ENCODE measurements at places on chromosomes 3 and 15.

DNA sequence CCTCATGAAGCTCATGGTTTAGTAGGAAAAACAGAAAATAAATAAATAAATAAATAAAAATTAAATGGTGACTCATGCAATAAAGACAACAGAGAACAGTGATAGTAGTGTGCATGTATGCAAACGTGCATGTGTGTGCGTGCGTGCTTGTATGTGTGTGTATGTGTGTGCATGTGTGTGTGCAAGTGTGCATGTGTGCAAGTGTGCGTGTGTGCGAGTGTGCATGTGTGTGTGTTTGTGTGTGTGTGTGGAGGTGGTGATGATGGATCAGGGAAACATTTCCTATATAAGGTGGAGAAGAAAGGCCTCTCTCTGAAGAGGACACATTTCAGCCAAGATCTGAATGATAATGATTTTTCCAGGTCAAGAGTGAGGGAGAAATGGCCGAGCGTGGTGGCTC is 47.2 kb downstream of the CACNA2D3 start:
- DNase-seq: no peak

GRCh38 chr3:82796765-82797164 is 1035.3 kb upstream of the GBE1 start:
- no peak for DNase-seq

DNA sequence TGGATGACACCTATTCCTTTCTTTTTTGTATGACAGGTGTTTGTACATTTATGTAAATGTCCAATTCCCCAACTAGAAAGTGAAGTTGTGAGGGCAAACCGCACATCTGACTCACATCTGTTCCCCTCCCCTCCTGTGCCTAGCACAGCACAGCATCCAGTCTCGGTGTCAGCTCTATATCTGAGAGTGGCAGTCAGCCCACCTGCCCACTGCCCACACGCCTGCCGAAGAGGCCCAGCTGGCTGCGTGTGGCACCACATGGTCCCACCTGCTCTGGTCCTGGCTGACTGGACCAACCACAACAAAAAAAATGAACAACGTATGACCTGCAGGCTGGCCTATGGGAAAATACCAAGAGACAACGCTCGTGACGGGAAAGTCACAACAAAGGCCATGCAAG is 62.8 kb downstream of the XXYLT1 start:
- DNase-seq: no peak

DNA sequence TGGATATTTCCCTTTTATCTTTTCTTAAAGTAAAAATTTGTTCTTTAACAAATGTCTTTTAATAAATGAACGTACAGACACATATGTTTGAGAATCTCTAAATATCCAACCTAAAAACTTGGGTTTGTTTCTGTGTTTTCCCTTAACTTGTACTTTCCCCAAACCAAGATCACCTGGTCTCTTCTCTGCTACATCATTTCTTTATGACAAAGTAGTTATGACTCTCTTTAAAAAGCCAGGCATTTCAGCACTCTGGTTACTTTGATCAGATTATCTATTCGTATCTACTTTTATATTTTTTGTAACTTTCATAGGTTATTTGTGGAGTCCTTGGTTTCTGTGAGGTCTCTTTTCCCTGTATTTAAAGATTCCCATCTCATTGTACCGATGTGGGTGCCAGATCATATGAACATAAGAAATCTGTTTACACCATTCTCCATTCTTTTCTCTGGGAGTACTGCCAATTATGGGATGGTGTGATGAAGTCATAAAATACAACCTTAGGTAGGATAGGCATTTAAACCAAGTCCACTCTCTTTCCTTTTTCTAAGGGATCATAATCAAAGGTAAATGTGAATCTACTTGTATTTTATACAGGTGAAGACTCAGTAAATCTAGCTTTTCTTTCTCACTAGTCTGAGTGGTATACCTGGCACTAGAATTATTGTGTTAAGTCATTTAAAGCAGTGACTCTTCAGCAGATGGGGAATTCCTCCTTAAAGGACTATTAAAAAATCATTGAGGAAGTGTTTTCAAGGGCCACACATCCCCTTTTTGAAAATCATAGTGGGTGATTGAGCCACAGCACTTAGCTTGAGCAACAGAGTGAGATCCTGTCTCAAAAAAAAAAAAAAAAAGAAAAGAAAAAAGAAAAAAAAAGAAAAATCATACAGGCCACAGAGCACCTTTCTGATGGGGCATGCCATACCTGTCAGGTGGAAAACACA is 12.4 kb upstream of the NFKBIZ start:
- no peak for DNase-seq

DNA sequence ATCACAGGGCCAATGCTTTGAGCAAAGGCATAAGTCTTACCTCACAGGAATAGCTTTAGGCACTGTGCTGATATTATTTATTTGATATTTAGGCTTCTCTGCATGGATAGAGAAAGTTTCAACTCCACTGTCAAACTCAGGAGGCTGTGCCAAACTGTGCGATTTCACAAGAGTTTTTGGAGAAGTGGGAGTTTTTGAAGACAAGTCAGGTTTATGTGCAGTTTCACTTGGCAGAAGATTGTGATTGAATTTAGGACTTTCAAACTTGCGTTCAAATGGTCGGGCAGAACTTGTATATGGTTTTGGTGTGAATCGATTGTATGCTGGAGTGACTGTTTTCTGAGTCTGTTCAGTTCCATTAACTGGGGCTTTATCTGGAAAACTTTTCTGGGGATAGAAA is 113.7 kb downstream of the TJP1 start:
- DNase-seq: no peak

GRCh38 chr3:140363801-140364200 is 314.1 kb upstream of the TRIM42 start:
- no peak for DNase-seq

DNA sequence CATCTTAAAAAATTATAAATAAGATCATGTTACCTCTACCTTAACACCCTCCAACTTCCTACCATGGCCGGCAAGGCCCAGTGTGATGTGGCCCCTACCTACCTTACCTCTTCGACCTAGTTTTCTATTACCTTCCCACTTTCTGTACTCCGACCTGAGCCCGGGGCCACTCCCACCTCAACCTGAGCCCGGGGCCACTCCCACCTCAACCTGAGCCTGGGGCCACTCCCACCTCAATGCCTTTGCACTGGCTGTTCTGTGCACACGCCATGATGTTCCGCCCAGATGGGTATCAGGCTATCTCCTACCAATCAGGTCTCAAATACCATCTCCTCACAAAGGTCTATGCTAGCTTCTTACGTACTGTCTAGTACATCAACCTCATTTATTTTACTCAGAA is 66.8 kb upstream of the XXYLT1 start:
- DNase-seq: no peak

DNA sequence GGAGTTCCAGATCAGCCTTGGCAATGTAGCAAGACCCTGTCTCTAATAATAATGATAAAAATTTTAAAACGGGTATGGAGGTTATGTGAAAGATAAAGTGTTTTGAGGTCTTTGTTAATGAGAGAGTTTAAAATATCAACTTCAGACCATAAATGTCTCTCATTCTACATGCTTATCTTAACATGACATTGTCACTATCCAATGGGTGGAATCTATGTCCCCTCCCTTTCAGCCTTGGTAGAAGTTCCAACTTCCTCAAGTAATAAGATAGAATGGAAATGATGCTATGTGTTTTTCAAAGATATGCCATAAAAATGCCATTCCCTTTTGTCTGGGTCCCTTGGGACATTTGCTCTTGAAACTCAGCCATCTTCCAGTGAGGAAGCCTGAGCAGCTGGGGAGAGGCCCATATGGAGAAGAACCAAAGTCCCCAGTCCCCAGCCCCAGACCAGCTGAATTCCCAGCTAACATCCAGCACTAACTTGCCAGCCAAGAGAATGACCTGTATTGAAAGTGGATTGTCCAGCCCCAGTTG is 17.0 kb downstream of the RPSA start:
- no peak for DNase-seq

DNA sequence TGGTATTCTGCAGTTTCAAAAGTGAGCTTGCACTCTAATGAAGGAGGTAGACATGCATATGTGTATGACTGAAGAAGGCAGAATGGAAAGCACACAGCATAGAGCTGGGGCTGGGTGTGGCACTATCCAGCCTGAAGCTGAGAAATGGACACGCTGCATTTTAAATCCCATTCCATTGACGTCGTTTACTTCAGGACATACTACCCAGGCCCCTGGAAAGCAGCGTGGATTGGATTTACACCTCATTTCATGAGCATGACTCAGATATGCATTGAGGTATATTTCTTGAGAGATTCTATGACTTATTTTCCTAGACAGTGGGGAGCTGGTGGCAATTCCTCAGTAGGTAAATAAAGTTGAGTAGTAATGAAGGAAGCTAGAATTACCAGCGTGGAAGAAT is 101.4 kb downstream of the ABI3BP start:
- no peak for DNase-seq

- DNase-seq: no peak
These were observed 18.8 kb downstream of the PLXNB1 start for GRCh38 chr3:48411041-48411588.

DNA sequence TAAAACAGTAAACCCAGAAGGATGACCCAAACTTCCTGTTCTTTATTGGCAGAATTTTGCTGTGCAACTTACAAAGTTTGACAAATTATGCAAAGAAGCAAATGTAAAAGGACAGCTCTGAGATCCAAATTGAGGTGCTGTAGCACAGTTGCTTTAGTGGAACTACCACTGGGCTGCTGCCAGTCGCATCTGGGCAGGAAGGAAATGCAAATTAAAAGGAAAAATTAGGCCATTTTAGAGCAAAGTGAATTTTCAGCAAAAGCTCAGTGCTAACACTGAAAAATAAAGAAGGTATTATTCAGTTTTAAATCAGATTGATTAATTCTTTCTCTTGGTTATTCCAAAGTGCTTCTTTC is 104.5 kb downstream of the ZMAT3 start:
- DNase-seq: no peak

DNA sequence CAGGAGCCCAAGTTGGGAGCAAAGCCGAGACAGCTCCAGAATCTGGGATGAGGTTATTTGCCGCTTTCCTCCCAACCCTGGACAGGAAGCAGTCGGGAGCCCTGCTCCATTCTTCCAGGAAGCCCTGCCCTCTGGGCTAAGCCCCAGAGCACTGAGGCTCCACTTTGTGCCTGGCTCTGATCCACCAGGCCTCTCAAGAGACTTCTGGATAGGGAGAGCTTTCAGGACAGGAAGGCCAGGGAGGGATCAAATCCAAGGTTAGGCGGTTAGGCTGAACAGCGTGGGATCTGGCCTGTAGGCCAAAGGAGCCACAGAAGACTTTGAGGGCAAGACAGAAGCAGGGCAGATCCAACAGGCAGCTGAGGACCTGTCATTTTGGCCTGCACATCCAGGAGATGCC is 835 bp downstream of the STOML1 start:
- no peak for DNase-seq

DNA sequence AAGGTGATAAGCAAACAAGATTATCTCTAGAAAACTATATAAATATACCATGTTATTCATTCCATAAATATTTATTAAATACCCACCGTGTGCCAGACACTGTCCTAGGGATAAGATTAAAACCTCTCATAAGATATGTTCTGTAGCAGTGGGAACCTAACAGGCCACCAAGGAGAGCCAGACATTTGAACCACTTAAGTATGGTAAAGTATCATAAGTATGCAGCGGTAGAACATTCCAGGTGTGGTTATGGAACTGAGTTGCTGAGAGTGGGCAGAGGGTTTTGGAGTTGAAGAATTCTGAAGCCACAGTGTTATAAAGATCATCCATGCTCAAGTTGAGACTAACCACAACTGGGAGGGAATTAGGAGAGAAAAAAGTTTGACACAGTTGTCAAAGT is 14.7 kb downstream of the FILIP1L start:
- DNase-seq: no peak

DNA sequence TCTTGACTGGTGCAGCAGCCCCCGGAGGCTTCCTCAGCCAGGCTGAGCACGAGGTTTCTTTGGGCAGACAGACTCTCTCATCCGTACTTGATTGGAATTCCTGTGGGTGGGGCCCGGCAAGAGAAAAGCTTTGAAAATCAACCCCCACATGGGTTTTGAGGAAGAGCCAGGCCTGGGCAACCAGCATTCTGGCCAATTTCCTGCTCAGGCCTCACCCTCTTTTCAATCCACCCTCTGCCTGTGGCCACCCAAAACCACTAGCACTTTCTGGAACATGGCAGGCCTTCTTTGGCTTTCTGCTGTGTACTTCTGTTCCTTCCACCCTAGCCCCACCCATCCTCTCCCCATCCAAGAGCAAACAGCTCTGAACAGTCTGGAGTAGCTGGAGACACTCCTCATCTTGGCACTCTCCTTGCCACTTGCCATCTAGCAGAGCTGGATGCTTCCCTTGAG is 5.9 kb downstream of the MYO5C start:
- no peak for DNase-seq

GRCh38 chr15:79620112-79620857 is 188.1 kb downstream of the MINAR1 start:
- no peak for DNase-seq

DNA sequence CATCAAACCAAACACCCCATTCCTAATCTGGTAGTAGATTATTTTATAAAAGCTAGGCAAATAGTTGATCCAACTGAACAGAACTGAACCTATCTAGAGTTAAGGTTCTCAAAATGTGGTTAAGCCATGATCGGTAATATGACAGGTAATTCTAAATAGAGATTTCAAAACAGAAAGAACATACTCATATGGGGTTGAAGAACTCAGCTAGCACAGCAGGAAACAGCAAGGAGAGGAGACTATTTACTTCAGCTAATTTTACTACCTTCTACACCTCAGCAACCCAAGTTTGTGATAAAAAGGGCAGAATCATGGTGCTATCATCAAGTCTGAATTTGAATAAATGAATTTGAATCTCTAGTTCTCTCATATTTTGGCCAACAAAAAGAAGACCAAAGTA is 11.8 kb downstream of the CD47 start:
- DNase-seq: no peak

DNA sequence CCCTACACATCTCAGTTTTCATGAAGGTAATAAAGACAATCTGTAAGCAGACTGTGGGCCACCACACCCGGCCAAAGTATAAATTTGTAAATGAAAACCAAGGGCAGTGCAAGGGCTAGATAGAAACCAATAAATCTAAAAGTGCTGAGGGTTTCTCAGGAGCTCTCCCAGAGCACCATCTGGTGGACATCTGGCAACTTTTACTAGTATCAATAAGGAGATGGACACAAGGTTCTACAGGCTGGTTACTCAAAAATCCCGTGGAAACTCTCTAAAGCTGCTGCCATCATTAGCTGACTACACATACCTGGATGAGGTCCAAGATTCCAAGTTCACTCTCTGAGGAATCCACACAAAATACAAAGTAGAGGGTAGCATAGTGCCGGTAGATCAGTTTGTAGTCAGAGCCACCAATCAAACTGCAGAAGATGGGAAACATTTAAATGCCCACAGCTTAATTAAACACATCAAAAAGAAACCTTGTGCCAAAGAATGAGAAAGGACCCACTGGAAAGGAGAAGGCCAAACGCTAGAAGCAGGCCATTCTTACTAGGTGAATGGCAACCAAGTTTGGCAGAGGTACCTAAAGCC is 5.5 kb downstream of the AP3S2 start:
- DNase-seq: no peak

GRCh38 chr3:137766041-137766875 is 2.1 kb downstream of the SOX14 start:
- no peak for DNase-seq

DNA sequence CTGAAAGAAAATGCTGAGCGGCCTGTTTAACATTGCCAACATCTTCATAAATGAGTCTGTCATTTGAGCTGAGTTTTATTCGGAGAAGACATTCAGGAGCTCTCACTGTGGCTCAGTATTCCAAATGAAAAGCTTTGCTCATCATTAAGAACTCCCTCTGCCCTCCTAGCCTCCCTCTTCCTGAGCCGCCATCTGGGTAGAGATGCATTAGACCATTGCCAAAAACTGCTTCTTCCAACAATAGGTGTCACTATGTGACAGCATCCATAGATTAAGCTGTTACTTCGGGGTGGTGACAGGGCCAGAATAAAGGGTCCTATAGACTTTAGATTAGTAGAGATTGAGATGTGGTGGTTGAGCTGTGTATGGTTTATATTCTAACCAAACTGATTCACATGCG is 501.4 kb upstream of the NR2F2 start:
- DNase-seq: no peak
